ENCODE measurements at places on chromosomes 4 and X.

DNA sequence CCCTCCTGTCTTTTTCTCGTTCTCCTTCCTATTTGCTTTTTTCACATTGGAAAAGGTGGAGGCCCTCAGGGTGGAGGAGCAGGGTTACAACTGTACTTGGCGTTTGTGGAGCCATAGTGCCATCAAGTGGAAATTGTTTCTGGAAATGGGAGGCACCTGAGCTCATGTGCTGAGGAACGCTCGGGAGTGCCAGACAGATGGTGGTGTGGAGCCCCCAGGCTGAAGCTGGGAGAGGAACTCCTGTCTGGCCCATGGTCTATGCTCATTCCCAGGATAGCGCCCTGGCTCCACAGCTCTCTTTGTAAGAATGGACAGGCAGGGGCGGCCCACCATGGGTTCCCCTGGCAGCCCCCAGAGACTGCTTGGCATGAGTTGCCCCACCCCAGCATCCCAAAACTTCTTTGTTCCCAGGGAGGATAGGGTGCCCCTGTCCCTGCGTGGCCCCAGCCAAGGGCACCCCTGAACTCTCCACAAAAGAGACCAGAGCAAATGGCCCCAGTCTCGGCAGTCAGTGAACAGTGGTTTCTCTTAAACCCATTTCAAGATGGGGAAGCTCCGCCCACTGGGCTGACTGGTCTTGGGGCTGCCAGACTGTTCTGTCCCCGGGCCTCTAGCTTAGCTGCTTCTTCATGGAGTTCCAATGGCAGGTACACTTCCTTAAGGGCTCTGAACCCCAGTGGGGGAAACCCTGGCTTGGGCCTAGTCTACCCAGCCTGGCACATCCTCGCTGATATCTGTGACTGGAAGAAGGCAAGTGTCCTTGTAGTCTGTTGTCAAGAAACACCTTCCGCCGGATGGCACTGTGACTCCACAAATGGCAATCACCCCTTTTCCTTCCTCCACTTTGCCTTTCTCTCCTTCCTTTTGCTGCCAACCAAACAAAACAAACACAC is 70.1 kb downstream of the NBDY start:
- DNase-seq = no peak

DNA sequence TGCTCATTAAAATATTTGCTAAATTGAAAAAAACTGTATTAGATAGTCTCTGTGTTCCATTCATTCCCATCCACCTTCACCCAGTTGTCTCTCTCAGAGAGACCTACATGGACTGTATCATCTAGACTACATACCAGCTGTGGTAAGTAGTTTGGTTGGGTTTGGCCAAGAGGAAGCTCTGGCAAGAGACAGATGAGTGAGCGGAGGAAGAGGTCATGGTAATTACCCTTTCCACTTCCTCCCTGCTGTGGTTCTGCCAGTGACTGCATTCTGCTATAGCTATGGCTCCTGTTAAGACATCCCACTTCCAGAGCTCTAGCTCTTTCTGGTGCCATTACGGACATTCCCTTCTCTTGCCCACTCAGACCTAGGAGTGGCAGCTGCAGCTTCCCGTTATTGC is 239.0 kb upstream of the MID1 start:
- no peak for DNase-seq

DNA sequence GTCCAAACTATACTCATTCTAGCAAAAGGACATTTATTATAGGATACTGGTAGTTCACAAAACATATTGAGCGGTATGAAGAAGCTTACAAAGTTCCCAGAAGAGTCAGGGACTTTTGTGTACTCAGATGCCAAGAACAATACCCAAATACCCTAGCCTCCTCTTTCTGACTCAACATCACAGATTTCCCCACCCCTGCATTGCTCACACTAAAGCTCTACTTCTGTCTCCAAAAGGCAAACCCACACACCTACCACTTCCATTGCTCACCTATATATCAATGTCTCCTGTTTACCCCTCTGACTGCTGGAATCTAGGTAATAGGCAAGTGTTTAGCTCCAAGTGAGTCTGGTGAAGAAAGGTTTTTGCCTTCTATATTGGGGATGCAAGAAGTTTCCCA is 100.7 kb upstream of the HCCS start:
- DNase-seq = no peak

DNA sequence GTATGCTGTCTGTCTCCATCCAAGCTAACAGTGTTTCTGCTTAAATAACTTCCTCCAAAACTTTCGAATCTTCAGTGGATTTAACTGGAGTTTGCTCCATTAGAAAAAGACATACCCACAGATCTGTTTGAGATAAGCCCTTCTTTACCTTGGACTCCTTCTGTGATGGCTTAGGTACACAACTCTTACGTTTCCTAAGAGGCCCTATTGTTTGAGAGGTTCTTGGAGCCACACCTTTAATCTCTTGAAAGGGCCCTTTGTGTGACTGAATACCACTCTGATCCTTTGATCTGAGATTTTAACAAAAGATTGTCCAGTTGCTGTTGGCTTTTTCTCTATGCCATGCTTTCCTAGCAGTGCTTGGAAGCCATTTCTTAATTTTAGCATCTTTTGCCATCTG is 92.5 kb downstream of the AKAP4 start:
- DNase-seq = no peak

GRCh38 chr4:89301902-89302301 is 5.7 kb downstream of the GPRIN3 start:
- no peak for DNase-seq

- peak; percentile 47 for DNase-seq
Observed at GRCh38 chr4:113446019-113446418, 315.5 kb downstream of the CAMK2D start.

- peak; percentile 52 for DNase-seq
Observed at GRCh38 chrX:46758956-46759644, at the start of gene SLC9A7. TSS of gene SLC9A7 (minus strand) at chrX:46759118. CDS start at chrX:46759029, 89 bp downstream.

GRCh38 chr4:108940634-108941033 is 177.8 kb upstream of the ETNPPL start:
- DNase-seq = no peak

DNA sequence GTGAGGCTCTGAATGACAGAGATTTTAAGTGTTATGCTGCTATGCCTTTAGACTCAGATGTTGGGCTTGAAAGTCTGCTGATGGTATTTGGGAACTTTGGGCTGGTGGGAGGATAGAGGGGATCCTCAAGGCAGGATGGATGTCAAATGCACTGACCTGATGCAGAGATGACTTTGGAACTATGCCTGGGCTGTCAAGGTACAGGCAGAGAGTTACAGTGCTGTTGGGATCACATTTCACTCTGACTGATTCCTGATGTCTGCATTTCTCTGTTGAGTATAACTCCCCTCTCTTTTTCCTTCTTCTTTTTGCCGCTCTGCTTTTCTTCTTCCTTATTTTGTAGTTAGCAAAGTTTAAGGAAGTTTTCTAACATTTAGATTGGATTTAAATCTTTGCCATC is 271.8 kb upstream of the ARX start:
- no peak for DNase-seq

DNA sequence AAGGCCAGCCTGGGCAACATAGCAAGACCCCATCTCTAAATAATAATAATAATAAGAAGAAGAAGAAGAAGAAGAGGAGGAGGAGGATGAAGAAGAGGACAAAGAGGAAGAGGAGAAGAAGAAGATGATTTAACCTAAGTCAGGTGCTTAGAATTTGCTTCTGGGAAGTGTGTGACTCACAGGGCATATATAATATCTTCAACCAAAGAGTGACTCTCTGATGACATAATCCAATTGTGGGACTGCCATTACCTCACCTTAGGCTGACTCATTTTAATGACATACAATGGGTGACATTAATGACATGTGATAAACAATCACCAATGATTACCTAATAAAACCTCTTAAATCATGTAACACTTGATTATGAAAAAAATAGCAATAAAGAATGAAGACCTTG is 32.7 kb upstream of the MBTPS2 start:
- DNase-seq = no peak

DNA sequence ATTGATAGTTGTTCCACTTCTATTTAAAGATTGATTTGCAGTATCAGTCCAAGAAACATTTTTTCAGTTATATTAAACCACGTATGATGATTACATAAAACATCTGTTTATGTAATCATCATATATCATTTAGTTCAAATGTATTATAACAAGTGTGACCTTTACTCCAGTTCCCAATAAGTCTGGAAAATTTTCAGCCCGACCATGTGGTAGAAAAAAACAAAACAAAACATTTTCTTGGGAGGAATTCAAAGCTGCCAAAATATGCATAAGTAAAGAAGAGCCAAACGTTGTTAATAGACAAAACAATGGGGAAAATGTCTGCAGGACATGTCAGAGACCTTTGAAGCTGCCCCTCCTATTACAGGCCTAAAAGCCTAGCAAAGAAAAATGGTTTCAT is 709.1 kb downstream of the FAT4 start:
- peak; percentile 74 for DNase-seq

GRCh38 chr4:116400480-116400879 is 684.9 kb downstream of the TRAM1L1 start:
- DNase-seq = no peak

DNA sequence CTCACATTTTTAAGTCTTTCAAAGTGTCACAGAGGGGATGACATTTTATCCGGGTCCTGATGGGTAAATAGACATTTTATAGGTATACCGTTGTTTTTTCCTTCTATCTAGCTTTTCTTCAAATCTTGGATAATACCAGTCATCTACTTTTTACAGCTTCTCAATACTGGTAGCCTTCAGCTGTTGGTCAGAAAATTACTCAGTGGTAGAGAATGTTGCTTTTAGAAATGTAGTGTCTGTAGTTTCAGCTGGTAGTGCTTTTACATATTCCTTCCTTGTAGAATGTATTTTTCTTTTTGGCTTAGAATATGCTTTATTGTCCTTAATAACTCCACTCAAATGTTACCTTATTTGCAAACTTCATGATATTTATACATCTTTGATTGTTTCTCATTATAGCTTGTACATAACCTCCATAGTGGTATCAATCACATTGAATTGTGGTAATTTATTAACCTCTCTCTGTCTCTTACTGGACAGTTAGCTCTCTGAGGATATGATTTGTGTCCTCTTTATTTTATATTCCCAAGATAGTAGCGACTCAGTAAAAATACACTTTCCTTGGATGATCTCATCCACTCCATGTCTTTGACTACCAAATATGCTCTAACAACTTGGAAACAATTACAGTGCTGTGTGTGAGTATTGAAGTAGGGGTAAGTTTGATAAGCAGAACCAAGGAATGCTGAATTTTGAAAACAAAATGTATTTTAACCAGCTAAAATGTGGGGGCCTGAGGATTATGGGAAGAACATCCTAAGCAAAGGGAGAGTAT is 53.8 kb downstream of the RAP1GDS1 start:
- DNase-seq = no peak

DNA sequence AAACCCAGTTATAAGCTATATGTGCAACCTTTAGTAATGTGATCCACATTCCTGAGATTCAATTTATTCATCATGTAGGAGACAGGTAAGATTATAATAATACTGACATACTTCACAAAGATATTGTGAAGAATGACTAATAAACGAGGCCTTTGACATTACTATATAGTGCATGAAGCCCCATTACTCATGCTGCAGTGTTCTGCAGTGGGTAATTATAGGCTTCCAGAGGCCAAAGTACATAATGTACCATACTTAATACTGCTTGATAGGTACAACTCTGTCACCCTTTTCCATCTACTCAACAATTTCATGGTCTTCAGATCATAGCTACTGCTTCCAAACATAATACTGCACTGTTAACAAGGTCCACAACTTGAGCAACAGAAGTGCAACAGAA is 68.9 kb downstream of the COL25A1 start:
- DNase-seq = no peak

DNA sequence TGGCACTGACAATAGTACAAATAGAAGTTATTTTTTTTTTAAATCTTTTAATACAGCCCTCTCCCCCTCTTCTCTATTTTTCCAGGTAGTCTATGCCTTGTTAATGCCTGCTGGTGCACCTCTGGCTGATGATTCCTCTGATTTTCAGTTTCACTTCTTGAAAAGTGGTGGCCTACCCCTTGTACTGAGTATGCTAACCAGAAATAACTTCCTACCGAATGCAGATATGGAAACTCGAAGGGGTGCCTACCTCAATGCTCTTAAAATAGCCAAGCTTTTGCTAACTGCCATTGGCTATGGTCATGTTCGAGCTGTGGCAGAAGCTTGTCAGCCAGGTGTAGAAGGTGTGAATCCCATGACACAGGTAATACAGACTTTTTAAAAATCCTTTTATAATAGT is 99.1 kb downstream of the USP9X start:
- DNase-seq = no peak

- DNase-seq = no peak
Observed at GRCh38 chrX:29215251-29215650, 628.0 kb downstream of the IL1RAPL1 start.

DNA sequence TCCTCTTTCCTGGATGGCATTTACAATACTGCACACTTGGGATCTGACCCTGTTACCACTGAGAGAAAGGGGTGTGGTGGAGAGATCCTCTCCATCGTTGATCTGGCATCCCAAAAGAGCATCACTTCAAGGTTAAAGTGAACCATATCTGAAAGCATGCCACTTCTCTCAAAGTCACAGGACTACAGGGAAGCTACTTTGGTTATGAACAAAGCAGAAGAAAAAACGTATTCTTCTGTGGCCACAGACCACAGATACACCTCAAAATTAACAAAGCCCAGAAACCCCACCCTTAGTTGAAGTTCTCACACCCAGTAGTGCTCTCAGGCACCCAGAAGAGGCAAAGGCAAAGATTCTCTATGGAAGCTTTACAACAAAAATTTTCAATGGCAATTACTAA is 108.3 kb downstream of the JADE1 start:
- DNase-seq = no peak

DNA sequence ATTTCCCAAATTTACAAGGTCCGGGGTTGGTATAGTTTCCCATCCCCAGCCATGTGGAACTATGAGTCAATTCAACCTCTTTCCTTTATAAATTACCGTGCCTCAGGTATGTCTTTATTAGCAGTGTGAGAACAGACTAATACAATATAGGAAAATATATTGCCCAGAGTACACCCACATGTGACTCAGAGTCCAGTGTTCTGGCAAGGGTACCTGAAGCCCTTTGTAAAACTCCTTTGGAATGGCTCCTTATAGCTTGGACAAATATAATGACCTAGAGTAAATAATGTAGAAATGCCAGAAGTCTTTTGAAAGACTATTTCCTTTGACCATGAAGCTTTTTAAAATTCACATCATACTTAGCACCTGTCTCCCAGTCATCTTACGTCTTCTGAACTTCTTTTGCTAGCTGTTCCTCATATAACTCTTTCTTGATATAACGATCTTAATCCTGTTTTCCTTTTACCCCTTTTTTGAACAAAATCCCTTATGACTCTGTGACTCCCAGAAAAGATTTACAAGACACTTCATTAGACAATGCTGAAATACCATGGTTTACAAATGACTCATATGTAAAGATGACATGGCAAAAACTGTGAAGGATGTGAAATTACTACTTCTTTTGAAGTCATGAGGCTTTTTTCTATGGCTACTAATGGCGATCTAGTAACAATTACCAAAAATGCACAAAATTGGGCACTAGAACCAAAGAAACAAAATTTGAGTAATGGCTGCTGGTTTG is 408.9 kb downstream of the NAP1L3 start:
- DNase-seq = no peak

- DNase-seq = no peak
Observed at GRCh38 chr4:108126806-108127205, 41.9 kb downstream of the LEF1 start.

All from muscle of back (tissue), 13 donors.